ENCODE measurements at places on chromosomes 7 and 10. TPM values are rescaled to one million over a fixed set of nuclear protein-coding genes. Genes with fewer than 3 reads are reported as not detected.
A peak's percentile ranks its signal among the peaks of the same experiment; 100 is the strongest.

DNA sequence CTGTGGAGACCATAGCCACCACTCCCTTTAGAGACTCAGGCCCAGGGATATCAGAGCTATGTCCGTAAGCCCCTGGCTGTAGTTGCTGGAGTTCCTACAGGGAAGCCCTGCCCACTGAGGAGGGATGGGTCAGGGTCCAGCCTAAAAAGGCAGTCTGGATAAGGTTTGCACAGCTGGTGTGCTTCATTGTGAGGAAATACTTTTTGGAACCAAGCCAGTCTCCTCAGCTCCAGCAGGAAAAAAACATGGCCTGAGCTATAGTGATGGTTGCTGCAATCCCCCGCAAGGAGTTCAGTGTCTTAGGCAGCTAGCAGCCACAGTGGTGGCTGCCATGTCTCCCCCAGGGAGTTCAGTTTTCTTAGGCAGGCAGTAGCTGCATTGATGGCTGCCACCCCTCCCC is 52.6 kb upstream of the CYP2C8 start:
- ATAC-seq, result no peak

POLR2J2 gene
- 5.3 TPM for total RNA-seq

DNA sequence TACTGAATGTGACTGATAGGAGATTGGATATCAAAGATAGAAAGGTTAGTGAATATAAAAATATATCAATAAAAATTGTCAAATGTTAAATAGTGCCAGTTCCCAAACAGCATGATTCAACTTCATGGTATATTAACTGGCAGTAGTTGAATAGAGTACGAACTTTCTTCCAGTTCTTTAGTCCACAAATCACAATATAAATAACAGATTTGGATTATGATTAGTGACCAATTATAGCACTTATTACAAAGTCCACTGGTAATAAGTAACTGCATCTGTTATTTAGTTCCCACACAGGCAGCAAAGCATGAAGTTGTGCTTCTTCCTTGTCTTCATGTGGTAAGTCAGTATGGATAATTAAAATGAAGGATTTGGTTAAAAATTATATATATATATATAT is 243.0 kb upstream of the VWC2 start:
- ATAC-seq, result no peak

DNA sequence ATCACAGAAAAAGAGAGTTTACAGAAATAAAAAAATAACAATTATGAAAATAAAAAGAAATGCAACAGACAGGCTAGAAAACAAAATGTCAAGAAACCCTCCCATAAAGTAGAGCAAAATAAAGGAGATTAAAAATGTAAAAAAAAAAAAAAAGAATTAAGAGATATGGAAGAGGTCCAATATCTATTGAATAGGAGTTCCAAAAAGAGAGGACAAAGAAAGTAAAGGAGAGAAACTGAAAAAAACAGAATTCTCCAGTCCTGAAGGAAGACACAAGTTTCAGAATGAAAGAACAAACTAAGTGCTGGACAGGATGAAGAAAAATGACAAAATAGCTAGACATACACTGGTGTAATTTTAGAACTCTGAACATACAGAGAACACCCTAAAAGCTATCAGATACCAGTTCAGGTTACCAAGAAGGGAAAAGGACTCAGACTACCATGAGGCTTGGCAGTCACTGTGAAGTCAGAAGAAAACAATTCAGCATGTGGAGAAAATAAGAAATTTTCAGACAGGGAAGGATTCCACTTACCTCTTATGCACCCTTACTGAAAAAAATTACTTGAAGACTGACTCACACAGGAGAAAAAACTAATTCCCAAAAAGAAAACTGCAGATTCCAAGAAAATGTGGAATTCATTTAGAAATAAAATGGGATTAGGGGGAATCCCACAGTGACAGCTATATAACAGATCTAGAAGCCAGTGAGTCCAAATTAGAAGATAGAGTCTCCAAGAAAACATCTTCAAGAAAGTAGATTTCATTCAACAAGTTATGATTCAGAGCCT is 40.4 kb upstream of the ABLIM1 start:
- no peak for ATAC-seq

- ATAC-seq, result no peak
These were observed 222.1 kb upstream of the SHH start for GRCh38 chr7:156034397-156034796.

- ATAC-seq, result no peak
These were observed 571 bp upstream of the PRKAR2B start for GRCh38 chr7:107043921-107044346.

DNA sequence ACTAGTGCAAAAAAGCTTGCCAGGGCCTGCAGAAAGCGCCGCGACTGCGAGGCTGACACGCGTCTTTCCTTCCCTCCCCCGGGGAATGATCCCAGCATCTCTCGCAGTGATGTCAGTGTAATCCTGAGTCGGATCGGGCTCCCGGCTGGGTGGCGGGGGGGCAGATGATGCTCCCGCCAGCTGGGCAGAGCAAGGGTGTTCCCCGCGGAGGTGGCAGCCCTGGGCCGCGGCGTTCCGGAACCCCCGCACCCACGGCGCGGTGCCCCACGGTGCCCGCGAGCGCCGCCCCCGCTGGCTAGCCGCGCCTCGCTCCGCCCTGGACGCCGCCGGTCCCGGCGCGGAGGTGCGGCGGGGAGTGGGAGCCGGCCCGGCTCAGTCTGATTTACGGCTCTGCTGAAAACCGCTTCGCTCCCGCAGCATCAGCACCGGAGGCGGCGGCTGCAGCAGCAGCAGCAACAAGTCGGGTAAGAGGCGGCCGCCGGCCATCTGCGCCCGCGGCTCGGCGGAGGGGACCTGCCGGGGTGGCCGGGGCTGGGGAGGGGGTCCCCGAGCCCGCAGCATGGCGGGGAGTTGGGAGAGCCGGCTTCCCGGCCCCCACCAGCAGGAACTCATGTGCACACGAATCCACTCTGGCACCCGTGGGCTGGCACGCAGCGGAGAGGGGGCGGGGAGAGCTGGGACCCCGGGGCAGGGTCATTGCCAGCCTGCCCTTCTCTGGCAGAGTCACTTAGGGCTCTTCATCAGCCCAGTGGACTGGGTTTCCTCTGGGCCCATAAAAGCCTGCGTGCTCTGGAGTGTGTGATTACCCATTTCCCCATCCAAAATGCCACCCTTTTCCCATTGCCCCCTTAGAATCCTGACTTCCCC is at the start of gene ZNF365:
ZNF365 (plus strand) TSS at position 375 of the 867 bp plus-strand sequence. CDS start 1,825 bp downstream, outside the sequence.
- peak; percentile 77 for ATAC-seq

DNA sequence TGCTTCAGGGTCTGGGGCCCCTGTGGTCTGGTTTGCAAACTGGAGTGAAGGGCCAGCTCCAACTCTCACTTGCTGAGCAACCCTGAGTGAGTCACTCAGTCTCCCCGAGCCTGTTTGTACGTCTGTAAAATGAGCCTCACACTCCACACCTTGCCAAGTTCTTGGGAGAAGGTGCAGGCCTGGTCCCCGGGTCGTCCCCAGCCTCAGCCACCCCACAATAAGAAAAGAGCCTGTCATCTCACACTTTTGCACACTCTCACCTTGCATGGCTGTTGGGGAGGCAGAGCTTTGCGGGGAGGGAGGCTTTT is 5.2 kb downstream of the GRIFIN start:
- ATAC-seq, result no peak

DNA sequence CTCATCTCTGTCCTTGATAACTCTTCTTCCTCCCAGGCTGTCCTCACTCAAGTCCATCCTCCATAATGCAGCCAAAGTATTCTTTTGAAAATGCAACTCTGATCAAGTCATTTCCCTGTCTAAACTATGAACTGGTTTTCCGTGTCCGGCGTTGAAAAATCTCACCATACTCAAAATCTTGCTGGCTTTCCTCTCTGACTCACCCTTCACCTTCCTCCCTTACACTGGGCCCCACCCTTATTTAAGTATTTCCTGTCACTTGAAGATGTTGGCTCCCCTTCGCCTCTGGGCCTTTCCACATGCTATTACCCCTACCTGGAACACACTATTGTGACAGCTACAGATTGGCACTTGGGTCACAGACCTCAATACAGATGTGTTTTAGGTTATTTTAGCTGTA is 515.6 kb downstream of the INHBA start:
- no peak for ATAC-seq

DNA sequence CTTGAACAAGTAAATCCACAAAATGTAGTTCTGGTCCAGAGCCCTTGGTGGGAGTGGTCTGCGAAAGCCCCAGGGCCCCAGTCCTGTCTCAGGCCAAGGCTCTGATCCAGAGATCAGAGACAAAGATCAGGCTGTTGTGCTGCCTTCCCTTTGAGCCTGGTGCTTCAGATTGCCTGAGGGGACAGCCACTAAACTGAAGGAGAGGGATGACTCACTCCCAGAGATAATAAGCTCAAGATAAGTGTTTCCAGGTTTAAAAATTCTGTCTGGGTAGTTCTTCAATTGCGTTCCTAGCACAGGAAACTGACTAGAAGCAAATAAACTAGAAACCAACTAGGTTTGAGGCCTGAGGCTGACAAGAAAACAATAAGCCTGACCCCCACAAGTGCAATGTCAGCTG is 190.2 kb downstream of the RAMP3 start:
- ATAC-seq, result no peak

HOXA6 gene
- not detected for total RNA-seq

DNA sequence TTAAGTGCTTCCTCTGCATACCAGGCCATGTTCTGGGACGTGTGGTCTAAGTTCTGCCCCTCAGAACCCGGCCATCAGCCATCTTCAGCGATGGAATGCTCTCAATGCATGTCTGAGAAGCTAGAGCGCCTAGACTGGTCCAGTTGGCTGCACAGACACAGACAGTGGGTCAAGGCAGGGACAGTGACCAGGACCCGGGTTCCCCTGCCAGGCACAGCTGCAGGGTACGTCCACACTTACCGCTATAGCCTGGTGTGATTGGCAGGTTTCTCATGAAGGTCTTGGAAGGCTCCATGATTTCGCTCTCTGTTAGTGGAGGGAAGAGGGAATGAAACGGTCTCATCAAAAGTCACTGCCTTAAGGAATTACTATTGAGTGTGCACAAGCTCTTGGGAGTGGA is 47.3 kb downstream of the PNLIPRP2 start:
- ATAC-seq, result no peak

DNA sequence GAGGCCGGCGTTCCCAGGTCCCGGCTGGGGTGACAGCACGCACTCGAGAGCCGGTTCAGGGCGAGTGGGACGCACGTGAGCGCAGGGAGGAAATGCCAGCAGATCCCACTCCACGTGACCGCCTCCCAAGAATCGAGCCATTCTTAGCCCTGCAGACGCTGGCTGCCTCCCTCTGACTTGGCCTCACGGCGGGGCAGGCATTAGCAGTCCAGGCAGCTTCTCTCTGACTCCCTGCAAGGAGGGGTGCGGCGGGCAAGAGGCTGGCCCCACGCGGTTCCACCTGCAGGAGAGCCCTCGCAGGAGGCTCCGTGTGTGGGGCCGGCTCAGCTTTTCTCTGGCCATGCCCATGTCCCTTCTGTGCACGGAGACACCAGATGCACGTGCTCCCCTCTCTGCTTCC is 10.1 kb downstream of the GPR146 start:
- peak; percentile 23 for ATAC-seq

GRCh38 chr7:46137725-46138124 is 216.7 kb upstream of the IGFBP3 start:
- no peak for ATAC-seq

CPA2 gene
- not detected for total RNA-seq

- ATAC-seq, result peak; percentile 12
These were observed 671 bp upstream of the PAPSS2 start for GRCh38 chr10:87658858-87659555.

- no peak for ATAC-seq
These were observed 611.0 kb downstream of the PARD3 start for GRCh38 chr10:34203966-34204630.

DNA sequence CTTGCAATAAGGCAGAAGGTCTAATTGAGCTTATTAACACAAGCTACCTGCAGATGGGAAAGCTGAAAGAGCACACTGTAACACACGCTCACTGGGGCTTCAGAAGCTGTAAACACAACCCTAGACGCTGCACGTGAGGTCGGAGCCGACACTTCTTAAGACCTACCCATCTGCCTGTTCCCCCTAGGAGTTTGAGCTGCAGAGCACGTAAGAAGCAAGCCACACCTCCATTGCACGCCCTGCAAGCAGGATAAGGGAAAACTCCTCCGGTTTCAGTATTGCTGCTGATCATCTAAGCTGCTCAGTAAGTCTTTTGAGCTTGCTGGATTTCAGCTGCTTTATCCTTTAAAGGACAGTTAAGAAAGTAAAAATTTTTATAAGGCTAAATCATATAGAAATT is 244.0 kb upstream of the ZWINT start:
- ATAC-seq, result no peak

DNA sequence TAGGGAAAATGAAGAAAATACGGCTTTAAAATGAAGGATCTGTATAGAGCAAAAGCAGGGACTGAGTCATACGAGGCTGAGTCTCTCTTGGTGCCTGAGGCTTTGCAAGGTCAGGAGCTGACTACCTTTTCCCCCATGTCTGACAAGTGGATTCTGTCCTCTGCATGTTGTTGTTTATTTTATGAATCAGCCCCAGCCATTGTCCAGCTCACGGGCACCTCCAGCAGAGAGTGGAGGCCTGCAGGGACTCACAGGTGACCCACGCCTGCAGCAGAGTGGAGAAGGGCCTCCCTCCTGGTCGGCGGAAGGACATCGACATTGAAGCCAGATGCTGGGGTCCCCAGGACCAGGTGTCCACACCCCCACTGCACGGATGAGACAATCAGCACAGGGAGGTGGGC is 233.9 kb downstream of the WDR37 start:
- no peak for ATAC-seq

DNA sequence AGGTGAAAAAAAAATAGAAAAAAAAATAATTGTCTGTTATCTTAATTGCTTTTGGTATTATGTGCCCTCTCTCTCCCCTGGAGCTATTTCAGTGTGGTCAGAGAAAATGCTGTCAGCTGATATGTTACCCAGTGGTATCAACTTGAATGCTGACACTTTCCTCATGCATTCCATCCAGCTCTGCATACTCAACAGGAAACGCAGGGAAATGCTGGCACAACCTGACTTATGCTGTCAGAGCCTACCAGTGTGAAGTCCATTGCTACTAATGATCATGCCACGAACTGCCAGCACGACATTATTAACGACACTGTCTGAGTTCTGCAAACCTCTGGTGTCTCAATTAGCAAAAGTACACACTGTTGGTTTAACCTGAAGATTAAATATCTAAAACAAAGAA is 182.8 kb downstream of the ZWINT start:
- no peak for ATAC-seq

FOXL3 gene
- not detected for total RNA-seq

SLC29A3 gene
- total RNA-seq, result 3.3 TPM

DNA sequence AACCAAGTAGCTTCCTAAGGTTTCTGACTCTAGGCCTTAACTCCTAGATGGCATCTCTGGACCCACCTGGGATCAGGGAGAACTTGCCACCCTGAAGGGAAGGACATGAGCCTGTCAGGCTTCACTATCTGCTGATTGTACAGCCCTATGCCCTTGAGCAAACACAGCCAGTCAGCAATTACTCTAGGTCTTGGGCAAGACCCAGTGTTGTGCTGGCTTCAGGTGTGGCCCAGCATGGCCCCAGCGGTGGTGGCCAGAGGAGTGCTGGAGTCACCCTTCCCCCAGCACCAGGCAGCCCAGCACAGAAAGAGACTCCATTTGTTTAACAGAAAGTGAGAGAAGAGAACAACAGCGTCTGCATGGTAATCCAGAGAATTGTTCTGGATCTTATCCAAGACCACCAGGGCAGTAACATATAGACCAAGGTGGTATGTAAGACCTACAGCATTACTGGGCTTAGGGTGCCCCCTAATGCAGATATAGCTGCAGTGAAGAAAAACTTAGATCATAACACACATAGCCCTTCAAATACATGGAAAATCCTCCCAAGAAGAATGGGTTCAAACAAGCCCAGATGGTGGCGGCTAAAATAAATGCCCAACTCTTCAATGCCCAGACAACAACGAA is 207.7 kb downstream of the MAGI2 start:
- no peak for ATAC-seq

- ATAC-seq, result no peak
These were observed 191.0 kb downstream of the LSM5 start for GRCh38 chr7:32299133-32299702.

PPP1R3A gene
- total RNA-seq, result 0.54 TPM

Data from gastroesophageal sphincter (tissue), 4 donors.